Fibroblast of skin of scalp (primary cell): ENCODE measurements at places on chromosomes 12 and 14.
A peak's percentile ranks its signal among the peaks of the same experiment; 100 is the strongest.

- DNase-seq = no peak
Measured at GRCh38 chr14:101242442-101243385, 318.6 kb upstream of the DIO3 start.

DNA sequence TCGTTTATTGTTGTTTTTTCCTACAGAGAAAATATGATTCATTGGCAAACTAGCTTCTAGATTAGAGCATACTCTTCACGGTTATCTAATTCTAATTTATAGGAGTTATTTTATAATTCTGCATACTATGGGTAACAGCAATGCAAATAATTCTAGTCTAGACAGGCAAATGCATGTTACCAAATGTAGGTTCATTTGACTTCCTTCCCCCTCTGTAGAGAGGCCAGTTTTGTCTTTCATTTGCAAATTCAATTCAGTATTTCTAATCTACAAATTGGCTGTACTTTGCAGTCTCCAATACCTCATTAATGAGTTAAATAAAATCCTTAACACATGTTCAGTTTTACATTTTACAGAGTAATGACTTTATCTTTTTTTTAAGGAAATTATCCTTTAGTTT lies 4.2 kb downstream of the LGMN start:
- DNase-seq = no peak

DNA sequence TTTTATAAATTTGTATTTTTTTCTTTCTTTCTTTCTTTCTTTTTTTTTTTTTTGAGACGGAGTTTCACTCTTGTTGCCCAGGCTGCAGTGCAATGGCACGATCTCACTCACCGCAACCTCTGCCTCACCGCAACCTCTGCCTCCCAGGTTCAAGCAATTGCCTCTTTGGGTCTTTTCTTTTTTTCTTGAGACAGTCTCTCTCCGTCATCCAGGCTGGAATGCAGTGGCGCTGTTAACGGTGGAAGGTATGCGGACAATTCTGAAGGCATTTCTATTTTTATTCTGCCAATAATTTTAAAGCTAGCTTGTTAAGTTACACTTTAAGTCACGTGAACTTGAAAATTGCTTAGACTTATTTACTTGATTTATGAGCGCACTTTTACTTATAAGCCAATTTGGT lies 8.8 kb upstream of the PHC1 start:
- DNase-seq = no peak

- DNase-seq = peak; percentile 93
Measured at GRCh38 chr14:56271970-56272369, 153.8 kb downstream of the PELI2 start.

DNA sequence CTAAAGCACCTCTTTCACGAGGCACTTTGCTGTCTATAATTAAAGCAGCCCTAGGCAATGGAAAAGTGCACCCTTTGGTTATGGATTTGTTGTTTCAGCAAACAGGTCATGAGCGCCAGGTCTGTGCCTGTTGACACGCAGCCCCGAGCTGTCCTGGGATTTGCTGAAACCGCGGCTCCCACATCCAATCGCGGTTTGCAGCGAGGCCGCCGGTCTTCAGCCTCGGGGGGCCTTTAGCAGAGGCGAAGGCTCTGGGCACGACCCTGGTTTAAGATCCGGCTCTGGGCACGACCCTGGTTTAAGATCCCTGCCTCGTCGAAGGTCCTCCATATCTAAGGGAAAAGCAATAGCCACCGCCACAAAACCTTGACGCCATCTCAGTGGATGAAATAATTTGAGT lies 79.2 kb downstream of the GLT1D1 start:
- no peak for DNase-seq

DNA sequence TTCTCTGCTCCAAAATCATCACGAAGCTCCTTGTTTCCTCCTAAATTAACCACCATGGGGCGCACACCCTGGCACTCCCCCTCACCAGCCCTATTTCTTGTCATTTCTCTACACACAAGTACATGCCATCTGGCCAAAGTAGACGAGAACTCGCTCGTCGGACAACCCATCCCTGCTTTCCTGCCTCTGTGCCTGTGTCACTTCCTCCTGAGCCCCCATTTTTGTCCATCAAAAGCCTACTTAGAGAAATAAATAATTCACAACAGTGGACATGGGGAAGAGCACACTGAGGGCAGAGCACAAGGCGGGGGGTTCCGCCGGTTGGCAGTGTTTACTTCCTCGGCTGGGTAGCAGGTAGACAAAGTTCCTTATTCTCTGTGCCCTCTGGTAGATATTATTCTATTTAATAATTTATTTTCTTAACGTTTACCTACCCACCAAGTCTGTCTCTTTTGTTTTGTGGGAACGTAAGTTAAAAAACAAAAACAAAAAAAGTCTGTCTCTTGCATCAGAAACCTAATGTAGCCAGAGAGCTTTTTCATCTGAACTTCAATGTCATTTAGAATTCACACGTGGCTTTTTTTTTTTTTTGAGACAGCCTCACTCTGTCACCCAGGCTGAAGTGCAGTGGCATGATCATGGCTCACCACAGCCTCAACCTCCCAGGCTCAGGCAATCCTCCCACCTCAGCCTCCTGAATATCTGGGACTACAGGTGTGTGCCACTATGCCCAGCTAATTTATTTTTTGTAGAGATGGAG lies 6.0 kb downstream of the VPS37B start:
- no peak for DNase-seq

DNA sequence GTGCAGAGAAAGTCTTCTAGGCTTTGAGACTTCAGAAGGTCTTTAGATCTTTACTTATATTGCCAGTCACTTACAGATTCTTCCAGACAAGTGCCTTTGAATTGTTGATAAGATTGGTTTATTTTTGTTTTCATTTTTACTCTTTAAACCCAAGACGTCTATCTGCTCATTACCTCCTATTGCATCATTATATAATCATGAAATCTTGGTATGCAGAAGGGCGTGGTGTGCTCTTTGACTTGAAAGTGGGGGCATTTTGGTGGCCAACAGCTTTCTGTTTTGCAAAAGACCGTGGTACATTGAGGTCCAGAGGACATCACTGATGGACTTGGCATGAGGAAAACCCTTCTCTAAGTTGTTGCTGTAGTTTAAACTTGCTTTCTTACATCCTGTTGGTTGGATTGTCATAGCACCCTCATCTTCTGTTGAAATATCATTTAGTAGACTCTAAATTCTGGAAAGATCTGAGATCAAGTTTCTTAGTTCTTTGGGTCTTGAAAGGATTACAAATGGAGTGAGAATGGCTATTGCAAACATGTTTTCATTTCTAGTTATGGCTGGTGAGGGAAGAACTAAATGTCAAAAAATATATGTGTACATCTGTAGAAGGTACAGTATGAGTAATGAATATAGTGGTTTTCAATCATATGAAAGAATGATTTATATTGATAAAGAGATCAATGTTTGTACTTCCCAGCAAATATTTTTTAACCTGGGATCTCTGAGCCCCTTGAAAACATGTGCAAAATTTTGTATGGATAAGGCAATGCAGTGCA lies 441.8 kb downstream of the NRXN3 start:
- DNase-seq = no peak

DNA sequence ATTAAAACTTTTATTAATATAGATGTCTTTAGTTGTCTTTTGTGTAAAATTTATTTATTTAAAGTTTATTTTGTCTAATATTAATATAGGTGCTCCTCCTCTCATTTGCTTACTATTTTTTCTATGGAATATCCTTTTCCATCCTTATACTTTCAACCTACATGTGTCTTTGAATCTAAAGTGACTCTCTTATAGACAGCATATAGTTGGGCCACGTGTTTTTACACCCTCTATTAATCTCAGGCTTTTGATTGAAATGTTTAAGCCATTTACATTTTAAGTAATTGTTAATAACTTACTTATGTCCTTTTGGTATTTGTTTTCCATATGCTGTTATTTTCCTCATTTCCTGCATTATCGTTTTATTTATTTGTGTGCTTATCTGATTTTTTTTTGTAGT lies 74.4 kb upstream of the LRFN5 start:
- no peak for DNase-seq

DNA sequence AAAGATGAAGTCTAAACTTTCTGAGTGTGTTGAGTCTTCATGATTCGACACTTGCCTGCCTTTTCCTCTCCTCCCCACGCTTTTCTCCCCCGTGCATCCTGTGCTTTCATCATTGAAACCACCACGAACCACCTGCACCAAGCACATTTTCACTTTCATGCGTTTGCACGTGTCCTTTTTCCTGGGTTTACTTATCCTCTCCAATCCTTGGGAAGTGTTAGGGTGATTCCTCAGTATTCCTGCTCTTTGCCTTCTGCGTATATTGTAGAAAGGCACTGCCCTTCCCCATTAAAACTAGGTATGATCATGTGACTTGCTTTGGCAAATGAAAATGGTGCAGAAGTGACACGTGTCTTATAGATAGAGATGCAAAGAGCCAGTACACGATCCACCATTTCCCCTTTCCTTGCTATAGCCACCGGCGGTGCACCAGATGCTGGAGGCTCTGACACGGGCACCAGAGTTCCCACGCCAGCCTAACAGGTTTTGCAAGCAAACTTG lies 106.6 kb downstream of the BRMS1L start:
- no peak for DNase-seq

- no peak for DNase-seq
Measured at GRCh38 chr12:53484686-53485575, 14.3 kb downstream of the MAP3K12 start.

- peak; percentile 38 for DNase-seq
Measured at GRCh38 chr14:99481745-99482099, 513 bp downstream of the CCNK start.

- no peak for DNase-seq
Measured at GRCh38 chr14:90697132-90697531, 119.1 kb downstream of the TTC7B start.

GRCh38 chr14:70333289-70333688 lies 26.2 kb downstream of the COX16 start:
- no peak for DNase-seq

DNA sequence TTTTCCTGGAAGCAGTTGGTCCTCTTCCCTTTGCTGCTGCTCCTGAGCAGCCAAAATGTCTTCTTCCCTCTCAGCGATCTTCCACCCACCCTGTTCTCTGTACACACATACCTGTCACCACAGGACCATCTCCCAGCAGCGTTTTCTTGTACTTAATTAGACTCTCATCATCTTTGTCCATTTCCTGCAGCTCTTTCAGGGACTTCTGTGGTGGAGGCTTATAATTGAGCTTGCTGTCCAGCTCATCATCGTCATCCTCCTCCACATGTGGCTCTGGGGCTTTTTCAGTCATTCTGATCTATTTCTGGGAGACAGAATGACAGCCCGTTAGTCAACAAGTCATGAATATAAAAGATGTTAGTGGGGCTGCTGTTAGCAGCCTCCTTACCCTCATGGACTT lies 11.0 kb downstream of the ARHGDIB start:
- DNase-seq = no peak

DNA sequence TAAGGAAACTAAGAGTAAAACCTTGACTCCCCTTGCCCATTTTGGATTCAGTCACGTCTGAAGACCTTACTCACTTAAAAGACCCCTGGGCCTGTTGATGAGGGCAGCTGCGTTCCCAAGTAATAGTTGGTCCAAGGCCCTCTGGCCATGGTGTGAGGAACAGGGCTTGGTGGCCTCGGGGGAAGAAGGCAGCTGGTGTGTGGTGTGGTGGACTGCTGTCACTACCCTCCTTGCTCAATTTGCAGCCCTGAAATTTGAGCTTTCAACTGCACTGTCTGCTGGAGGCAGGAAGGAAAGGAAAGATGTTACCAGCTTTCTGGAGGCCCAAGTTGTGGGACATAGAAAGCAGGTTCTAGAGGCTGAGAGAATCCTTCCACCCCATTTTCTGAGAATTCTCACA lies 128.2 kb downstream of the SLC38A6 start:
- DNase-seq = no peak

- DNase-seq = no peak
Measured at GRCh38 chr12:4213471-4213870, 60.1 kb upstream of the CCND2 start.

- DNase-seq = peak; percentile 84
Measured at GRCh38 chr12:58668871-58669270, 251.4 kb downstream of the LRIG3 start.

- DNase-seq = peak; percentile 46
Measured at GRCh38 chr14:51014086-51014485, 69.8 kb upstream of the PYGL start.

GRCh38 chr14:22748631-22749068 lies 17.8 kb upstream of the OXA1L start:
- DNase-seq = no peak

- DNase-seq = peak; percentile 49
Measured at GRCh38 chr12:179131-179884, 34.6 kb downstream of the SLC6A12 start.
